Coronary artery (tissue), 2 donors: ENCODE measurements at places on chromosomes 6 and 20.

DNA sequence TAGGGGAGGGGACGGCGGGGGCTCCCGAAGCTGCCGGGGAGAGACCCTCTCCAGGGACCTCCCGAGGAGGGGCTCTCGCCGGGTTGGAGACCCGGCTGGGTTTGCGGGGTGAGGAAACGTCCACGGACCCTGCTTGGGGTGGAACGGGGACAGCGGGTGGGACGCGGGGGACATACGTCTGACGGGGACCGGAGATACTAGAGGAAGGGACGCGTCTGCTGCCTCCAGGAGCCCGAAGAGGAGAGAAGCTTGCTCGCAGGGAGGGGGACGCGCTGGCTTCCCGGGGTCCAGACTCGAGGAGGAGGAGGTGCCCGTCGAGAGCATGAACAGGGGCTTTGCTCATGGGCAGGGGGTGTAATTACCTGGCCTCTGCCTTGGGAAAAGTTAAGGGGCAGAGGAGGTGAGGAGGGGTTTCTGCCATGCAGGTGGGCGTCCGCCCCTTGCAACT lies 593 bp downstream of the DNMT3B start:
- no peak for DNase-seq

GRCh38 chr20:1776681-1777475 lies 118.3 kb upstream of the SIRPA start:
- DNase-seq, result peak; percentile 85

DNA sequence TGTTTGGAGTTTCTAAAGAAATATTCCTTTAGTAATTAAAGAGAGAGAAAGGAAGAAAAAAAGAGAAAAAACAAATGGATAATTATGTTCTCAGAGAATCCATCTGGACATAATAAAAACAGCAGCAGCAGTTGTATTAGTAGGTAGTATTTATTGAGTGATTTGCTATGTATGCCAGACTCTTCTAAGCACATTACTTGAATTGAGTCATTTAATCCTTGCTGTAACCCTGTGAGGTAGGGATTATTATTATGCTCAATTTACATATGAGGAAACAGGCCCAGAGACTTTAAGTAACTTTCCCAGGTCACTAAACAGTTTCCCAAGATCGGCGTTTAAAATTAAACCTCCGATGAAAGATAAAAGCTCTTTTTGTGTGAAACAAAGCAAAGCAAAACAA lies 238.8 kb downstream of the TSHZ2 start:
- DNase-seq, result no peak

- no peak for DNase-seq
Observed at GRCh38 chr6:118652051-118652615, 742 bp upstream of the CEP85L start.

GRCh38 chr6:134058622-134059366 lies 6.4 kb upstream of the SLC2A12 start:
- no peak for DNase-seq

GRCh38 chr6:4480788-4481735 lies 295.1 kb upstream of the CDYL start:
- no peak for DNase-seq

- DNase-seq, result no peak
Observed at GRCh38 chr6:142975365-142975764, 30.4 kb upstream of the HIVEP2 start.

- no peak for DNase-seq
Observed at GRCh38 chr6:17673543-17674254, 33.0 kb downstream of the NUP153 start.

- no peak for DNase-seq
Observed at GRCh38 chr6:97222903-97223302, 60.1 kb downstream of the MMS22L start.

DNA sequence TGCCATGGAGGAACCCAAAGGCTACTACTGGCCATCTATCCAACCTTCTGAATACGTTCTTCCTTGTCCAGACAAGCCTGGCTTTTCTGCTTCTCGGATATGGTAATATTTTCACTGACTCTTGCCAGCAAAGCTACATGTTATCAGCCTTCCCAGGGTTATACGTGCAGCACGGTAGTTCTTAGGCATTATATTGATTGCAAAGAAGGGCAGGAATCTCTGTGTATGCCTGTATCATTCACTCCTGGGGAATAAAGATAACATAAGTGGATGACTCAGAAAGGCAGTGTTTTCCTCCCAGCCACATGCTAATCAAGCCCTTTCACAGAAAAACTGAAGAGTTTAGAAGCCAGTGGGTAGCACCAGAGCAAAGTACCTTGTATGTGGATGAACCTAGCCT lies 98.7 kb downstream of the ADGRG6 start:
- DNase-seq, result no peak

DNA sequence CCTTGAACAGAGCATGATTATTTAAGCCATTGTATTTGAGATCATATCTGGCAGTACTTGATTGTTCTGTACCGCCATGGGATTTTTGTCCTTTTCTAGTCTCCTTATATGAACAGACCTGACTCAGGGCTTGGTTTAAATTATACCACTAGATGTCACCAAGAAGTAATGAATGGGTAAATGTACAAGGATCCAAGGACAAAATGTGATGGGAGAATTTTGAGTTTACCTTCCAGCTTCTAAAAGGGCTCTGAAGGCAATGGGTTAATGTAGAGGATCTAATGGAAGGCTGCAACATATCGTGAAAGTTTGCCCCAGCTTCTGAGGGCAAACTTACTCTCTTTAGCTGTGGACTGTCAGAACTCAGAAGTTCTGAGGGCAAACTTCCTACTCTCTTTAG lies 12.0 kb downstream of the RNF8 start:
- DNase-seq, result no peak

GRCh38 chr20:1423625-1424106 lies 30.8 kb upstream of the FKBP1A start:
- DNase-seq, result no peak

GRCh38 chr20:24499472-24499871 lies 30.0 kb downstream of the SYNDIG1 start:
- no peak for DNase-seq

DNA sequence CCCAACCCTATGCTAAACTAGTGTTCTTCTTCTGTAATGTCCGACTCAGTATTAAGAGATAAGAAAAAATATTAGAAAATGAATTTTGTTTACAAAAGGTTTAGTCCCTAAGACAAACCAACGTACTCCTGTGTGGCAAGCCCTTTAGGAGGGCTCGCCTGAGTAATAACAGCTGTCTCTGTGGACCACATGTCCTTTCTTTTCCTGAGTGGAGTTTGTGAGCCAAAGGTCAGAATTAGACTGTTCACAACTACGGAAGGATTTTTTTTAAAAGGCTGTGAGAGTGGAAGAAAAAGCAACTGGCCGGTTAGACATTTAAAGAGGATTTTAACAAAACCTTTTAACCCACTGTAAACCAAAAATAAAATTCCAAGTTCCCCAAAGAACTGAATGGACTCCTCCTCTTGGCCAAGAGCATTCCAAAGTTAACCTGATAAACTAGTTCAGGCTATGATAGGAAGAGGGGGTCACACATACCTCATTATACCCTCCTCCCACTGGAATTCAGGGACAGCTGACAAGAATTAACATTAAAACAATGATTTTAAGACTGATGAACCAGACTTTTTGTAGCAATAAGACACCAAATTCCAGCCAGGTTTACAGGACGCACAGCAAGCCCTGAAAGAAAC lies 43.5 kb downstream of the FAM184A start:
- no peak for DNase-seq

DNA sequence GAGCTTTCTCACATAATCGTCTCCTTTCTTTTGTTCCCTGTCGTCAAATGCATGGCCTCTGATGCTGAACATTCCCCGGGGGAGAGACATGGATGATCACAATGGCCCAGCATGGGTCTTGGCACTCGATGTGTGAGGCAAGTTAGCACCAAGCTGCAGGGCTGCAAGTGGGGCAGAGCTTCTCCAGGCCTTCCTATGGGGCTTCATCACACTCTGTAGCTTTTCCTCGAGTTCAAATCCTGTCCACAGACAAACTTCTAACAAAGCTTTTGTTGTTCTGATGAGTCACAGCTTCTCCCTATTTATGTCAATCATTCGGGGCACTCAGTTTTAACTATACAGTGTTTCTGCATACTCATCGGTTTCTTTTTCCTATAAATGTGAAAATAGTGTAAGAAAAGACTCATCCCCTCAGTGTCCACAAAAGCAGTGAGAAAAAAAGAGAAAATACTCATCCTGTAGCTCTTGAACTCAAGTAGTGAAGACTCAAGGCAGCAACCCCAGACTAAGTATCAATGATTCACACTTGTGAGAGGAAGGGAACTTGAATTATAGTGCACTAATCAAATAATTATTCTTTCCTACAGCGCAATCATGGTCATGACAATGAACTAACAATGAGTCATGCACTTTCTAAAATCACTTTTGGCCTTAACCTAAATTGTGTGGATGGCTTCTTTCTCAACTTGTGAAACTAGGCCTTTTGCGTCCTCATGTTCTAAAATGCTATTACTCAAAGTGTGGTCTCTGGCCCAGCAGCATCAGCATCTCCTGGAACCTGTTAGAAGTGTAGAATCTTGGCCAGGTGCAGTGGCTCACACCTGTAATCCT lies 68.4 kb upstream of the NOX3 start:
- DNase-seq, result no peak

- DNase-seq, result no peak
Observed at GRCh38 chr6:127134136-127134535, 15.7 kb downstream of the RSPO3 start.

DNA sequence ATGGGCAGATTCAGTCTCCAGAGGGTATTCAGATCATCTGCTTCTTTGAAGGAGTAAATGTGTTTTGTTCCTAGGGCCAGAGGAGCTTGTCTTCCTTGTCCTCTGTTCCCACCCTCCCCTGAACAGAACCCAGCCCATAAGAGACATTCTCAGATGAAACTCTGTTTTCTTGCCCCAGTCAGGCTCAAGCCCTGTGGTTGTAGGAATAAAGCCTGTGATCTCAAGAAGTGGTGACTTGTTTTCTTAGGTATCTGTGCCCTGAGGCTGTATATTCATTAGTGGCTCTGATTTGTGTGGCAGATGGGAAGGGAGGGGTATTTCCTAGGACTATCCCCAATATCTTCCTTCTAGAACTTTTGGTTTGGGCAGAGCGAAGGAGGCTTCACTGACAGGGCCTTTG lies 27.9 kb downstream of the GSS start:
- no peak for DNase-seq
